ENCODE measurements at places on chromosomes 5 and 9.

DNA sequence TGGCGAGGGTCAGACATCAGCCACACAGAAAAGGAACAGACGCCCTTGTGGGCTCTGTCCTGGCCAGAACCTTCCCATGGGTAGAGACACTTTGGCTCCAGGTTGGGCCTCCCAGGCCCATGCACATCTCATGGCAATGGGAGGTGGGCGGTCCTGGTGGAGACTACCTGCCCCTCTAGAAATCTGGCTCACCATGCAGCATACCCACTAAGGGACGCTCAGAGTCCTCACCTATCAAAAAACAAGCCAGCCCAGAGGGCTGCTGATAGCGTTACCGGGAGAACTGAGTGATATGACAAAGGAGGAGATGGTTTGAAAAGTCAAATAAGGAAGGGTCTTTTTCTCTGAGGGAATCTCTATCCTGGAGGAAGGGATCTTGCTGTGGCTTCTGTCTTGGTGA is 62.1 kb downstream of the C5orf15 start:
- no peak for DNase-seq

GRCh38 chr9:89635816-89636215 is 31.0 kb downstream of the GADD45G start:
- no peak for DNase-seq

- no peak for DNase-seq
Measured at GRCh38 chr5:115977988-115978387, 15.7 kb downstream of the LVRN start.

DNA sequence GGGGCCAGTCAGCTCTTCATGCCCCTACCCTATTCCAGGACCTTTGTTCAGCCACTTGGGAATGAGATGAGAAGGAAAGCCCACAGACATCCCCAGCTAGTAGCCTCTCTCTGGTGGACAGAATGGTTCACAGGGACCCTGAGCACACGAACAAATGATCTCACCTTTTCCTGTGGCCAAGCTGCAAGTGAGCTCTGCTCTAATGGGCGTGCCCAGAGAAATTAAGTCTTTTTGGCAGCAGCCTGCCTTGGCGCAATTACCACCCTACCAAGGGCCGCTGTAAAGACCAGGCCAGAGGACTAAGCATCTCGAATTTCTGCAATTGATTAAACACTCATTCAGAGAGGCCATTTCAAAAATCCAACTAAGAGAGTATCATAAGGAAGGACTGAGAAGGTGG is 56.0 kb downstream of the WHRN start:
- DNase-seq = no peak

DNA sequence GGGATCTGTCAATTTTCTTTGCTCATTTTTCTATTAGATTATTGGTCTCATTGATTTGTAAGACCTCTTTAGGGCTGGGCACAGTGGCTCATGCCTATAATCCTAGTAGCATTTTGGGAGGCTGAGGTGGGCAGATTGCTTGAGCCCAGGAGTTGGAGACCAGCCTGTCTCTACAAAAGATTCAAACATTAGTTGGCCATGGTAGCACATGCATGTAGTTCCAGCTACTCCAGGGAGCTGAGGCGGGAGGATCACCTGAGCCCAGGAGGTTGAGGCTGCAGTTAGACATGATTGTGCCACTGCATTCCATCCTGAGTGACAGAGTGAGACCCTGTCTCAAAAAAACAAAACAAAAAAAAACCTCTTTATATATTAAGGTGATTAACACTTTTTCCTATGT is 6.4 kb upstream of the SHROOM1 start:
- no peak for DNase-seq

DNA sequence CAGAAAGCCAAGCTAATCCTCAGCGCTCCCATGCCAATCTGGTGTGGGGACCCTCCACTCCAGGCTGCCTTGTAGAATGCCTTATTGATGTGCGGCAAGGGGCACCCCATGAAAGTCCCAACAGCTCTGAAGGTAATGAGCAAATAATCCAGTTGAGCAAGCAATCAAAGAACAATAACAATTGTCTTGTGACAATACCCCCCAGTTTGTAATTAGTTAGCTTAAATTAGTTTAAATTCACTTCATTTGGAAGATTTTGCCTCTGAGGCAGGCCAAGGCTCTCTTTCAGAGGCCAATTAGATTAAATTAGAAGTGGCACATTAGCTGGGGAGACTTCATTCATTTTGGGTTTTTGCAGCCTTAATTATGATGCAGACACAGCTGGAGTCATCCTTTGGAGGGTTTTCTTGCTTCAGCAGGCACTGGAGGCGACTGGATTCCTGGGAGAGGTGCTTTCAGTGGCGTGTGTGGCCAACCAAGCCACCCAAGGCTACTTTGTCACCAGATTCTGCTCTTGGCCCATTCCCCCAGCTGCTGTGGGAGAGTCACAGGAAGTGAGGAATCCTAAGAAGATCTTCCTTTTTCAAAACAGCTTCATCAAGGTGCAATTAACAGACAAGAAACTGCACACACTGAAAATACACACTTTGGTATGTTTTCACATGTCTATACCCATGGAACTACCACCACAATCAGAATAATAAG is 17.9 kb upstream of the FBP1 start:
- no peak for DNase-seq

DNA sequence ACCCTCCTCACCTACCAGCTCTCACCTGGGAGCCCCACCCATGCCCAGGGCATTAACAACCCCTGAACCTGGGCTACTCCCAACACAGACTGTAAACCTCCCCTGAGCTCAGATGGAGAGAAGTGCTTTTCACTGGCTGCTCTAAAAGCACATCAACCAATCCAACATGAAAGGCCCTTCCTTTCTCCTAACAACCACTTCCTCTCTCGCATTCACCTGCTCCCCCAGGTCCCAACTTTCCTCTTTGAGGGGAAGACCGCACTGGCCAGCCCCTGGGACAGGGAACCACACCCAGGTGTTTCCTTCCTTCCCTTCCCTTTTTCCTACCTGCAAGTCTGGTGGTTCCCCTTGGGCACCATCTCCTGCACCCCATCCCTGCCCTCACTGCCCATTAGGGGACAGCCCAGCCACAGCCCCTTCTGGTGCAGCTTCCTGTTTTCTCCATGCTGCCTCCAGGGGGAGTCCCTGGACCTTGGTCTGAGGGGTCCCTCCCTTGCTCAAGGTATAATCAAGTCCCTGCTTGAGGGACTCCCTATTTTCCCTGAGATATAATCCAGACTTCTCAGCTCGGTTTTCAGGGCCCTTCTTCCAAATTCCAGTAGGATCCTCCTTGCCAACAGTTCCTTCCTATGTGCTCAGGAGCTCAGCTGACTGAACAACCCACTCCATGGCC is 30.5 kb upstream of the DAB2IP start:
- no peak for DNase-seq

GRCh38 chr5:134467231-134467630 is 55.5 kb upstream of the CDKN2AIPNL start:
- no peak for DNase-seq

DNA sequence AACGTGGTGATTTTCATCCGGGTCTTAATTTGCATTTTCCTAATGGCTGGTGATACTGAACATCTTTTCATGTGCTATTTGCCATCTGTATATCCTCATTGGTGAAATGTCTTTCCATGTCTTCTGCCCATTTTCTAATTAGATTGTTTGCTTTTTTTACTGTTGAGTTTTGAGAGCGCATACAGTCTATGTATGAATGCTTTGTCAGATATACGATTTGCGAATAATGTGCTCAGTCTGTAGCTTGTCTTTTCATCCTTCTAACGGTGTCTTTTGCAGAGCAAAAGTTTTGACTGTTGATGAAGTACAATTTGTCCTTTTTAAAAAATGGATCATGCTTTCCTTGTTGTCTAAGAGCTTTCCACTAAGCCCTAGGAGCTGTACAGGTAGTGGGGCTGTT is 143.0 kb downstream of the RGS3 start:
- DNase-seq = no peak

GRCh38 chr5:102450313-102450990 is 48.3 kb downstream of the SLCO6A1 start:
- no peak for DNase-seq

All from inflammatory macrophage treated with lipopolysaccharide for 1 hour (primary cell).